ENCODE measurements at places on chromosomes 13 and 19.

DNA sequence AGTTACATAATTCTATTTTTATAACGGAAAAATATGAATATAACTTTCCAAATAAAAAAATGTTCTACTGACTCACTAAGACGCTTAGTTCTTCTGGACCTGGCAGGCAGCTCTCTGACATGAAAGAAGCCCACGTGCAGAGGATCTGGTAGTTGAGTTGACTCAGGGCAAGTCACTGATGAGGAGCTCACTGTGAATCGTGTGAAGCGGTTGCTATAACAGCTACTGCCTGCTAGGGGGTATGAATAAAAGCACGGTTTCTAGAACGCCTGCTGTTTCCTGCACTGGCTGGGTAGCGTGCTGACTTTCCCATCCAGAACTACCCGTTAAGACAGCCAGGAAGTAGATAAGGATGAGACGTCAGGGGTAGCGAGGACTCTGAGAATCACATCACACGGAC is 54.7 kb upstream of the WASF3 start:
- no peak for DNase-seq

DNA sequence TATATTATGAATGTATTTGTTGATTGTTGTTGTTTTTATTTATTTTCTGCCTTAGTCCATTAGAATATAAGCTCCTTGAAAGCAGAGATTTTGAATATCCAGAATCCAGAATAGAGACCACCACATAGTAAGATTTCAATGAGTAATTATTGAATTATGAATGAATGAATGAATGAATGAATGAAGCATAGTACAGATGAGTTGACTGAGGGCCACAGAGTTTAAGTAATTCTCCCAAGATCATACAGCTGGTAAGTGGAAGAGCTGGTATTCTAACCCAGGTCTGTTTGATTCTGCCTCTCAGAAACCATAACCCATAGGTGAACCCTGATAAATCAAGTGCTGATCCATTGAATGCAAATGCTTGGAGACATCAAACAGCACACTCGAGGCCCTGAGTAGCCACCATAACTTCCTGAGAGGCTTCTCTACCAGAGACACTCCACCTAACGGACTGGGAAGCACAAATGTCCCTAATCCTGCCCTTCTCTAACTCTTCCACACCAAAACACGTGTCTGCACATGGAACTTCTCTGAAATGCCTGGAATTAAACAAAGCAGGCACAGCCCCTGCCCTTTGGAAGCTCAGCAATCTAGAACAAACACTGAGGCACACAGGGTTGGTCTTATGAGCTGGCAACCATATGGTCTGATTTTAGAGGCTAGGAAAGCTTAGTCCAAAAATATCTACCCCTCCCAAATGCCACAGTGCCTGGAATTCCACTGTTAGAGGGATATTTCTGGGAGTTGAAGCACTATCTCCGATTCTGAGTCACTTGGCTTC is 190.1 kb downstream of the FOXO1 start:
- DNase-seq, result no peak

GRCh38 chr19:4357921-4358326 is 14.6 kb downstream of the MPND start:
- no peak for DNase-seq

DNA sequence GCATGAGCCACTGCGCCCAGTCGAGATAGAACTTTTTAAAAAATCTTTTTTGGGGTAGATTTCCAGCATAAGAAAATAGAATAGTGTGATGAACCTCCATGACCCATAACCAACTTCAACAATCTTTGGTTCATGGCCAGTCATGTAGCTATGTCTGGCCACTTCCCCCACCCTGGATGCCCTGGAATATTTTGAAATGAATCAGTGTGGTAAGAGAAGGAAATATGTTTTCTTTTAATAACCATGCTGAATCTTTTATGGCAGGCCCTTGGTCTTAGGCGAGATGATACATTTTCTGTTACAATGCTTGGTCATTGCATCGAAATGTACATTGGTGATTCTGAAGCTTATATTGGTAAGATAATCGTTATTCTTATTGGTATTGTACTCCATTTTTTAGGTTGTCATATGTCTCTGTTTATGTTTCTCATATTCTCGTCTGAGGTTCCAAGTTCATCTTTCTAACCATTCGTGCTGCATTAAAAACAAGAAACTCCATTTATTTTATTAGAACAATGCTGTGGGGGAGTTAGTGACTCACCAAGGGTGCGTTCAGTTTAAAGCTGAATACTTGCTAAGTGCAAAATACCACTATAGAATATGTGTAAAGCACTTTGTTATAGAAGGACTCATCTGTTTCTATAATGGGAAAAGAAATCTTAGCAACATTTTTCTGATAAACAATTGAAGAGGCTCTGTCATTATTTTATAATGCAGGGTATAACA is 16.4 kb upstream of the UPF3A start:
- DNase-seq, result no peak

GRCh38 chr19:47309038-47309437 is 623 bp upstream of the C5AR1 start:
- no peak for DNase-seq

DNA sequence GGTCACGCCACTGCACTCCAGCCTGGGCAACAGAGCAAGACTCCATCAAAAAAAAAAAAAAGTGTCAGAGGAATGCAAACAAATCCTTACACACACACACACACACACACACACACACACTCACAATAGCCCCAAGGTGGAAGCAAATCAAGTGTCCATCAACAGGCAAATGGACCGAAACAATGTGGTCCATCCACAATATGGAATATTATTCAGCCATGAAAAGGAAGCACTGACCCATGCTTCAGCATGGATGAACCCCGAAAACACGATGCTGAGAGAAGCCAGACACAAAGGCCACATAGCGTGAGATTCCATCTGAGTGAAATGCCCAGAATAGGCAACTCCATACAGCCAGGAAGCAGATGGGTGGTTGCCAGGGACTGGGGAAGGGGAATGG is 16.5 kb upstream of the KLF2 start:
- DNase-seq, result no peak

- no peak for DNase-seq
These were observed 67.2 kb upstream of the UBL3 start for GRCh38 chr13:29917650-29918049.

GRCh38 chr13:100364591-100364990 is 224.0 kb downstream of the GGACT start:
- DNase-seq, result no peak

- DNase-seq, result no peak
These were observed 93.0 kb downstream of the ITGBL1 start for GRCh38 chr13:101545521-101545920.

GRCh38 chr13:29888306-29888705 is 37.9 kb upstream of the UBL3 start:
- DNase-seq, result no peak

GRCh38 chr13:51278426-51279130 is 56.4 kb downstream of the FAM124A start:
- peak; percentile 12 for DNase-seq

GRCh38 chr19:42362891-42363440 is 27.1 kb downstream of the CNFN start:
- no peak for DNase-seq

DNA sequence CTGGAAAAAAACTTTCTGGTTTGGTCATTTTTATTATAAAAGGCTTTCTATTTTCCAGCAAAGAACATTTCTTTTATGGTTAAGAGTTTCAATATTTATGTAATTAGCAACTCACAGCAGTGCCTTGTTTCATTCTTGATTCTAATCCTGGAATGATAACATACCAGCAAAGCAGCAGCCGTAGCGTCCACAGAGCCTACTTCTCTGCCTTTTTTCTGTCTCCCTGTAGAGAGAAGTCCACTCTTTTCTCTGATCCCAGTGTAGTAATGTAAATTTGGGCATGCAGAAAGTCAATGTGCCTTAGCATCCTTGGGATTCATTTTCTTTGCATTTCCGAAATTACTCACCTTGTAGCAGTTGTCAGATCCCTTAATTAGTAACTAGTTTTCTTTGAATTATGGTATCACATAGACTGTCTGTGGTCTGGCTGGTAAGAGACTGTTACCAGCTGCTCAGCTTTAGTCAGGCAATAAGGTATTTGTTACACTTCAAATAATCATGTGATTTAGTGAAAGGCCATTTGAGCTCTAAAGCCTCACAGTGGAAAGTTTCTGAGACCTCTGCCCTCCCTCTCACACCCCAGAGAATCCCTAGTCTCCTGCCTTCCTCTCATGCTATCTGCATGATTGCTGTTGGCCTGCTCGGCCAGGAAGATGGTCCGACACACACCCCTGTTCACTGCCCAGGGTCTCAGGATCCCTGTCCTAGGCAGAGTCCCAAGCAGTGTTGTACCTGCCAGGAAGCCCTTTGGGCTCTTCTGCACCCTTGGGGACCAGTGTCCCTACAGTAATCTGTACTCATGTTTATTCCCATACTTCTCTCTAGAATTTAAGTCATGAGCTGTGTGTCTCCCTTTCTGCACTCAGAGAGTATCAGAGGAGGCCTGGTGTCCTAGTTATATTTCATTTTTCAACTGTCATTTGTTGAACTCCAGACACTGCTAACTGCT is 86.3 kb downstream of the LRCH1 start:
- DNase-seq, result no peak

DNA sequence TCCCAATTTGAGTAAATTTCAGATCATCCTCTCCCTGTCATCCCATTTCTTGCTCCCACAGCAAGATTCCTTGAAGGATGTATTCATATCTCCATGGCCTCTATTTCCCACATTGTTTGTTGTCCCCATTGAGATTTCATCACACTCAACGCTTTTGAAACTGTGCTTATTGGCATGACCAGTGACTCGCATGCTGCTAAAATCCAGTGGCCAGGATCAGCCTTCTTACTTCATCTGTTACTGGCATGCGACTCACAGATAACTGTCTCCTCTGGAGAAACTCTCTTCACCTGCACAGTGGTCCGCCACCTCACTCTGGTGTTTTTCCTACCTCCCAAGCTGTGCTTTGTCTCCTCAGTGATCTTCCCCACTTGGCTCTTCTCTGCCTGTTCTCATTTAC is 95.8 kb downstream of the WASF3 start:
- DNase-seq, result no peak

GRCh38 chr13:108963276-108963810 is 333.9 kb downstream of the MYO16 start:
- DNase-seq, result no peak

- DNase-seq, result no peak
These were observed 13.8 kb downstream of the PAK4 start for GRCh38 chr19:39139305-39139874.

- DNase-seq, result peak; percentile 62
These were observed 965 bp downstream of the TTC9B start for GRCh38 chr19:40217027-40217810.

GRCh38 chr19:39362682-39363657 is 20.7 kb downstream of the SAMD4B start:
- DNase-seq, result no peak

- peak; percentile 52 for DNase-seq
These were observed 2.9 kb downstream of the HTR2A start for GRCh38 chr13:46893798-46894560.

DNA sequence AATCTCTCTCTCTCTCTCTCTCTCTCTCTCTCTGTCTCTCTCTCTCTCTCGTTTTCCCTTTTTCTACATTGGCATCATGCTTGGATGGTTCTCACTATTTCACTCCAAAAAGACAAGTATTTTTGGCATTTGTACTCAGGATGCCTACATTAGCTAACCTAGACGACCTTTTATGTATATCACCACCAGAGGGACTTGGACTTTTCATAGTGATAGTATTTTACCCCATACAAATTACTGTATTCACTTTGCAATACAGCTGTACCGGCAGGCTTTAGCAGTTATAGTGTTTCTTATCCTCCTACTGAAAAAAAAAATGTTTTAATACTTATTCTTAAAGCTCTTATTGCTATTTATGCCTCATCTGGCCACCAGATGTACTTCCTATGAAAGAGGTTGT is 687.2 kb upstream of the KLHL1 start:
- DNase-seq, result no peak

- DNase-seq, result no peak
These were observed 5.4 kb downstream of the BLVRB start for GRCh38 chr19:40460185-40460584.

DNA sequence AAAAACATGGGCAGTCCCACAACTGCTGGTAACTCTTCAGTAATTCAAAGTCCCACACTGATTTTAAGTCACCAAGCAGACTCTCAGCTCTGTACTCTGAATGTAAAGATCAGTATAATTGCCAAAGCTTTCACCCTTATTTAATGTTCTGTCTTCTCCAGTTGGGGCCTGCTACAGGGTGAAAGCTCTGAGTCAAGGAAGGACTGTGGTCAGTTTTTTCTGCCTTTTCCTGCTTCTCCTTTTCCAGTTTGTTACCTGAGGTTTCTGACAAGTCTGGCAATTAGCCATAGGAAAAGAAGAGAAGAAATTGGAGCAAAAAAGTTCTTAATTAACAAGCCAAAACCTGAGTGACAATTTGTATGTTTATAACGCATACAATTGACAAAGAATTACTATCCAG is 279.3 kb downstream of the RBM26 start:
- no peak for DNase-seq

DNA sequence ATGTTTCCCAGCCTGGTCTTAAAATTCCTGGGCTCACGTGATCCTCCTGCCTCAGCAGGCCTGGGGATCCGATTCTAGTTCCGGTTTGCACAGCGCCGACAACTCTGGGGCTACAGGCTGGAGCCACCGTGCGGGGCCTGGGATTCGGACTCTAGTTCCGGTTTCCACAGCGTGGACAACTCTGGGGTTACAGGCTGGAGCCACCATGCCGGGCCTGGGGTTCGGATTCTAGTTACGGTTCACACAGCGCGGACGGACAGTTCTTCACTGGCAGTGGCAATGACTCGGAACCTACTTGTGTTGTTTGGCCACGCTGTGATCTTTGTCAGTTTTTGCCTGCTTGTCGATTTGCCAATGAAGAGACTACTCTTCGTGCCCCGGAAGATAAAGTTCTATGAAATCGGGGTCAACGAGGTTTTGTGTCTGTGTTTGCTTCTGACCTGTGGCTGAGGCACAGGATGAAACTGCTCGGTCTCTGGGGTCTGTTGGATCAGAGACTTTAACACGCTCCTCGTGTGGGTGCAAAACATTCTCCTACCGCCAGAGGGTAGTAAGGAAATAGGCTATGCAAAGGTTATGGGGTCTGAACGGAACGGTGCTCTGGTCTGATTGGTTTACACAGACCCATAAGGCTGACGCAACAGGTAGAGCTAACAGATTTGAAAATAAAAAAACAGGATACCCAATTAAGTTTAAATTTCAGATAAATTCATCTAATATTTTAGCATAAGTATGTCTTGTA is 12.1 kb upstream of the ZSCAN1 start:
- peak; percentile 4 for DNase-seq

- no peak for DNase-seq
These were observed 152.2 kb upstream of the PRR20A start for GRCh38 chr13:56988543-56988942.

DNA sequence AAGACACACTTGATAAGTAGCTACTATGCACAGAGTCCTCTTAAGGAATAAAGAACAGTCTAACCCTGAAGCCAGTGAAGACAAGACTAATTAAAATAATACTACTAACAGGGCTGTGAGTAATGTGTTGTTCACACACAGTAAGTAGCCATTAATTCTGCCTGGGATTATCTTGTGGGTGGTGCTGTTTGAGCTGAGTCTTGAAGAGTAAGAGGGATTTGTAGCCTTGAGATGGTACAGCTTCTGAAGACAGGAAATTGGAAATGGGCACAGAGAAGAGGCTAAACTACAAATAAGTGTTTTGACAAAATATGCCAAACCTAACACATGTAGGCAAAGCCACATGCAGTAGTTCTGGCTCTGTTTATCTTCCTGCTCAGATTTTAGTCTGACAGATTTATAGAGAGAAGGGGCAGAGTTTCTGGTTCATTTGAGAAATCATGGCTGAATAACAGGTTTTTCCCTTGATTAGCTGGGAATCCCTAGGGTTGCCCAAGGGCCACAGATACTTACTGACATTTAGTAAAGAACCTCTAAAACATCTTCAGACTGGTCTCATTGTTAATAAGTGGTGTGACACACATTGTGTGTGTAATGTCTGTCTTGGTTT is 38.0 kb downstream of the ITGBL1 start:
- no peak for DNase-seq

Measured in NCI-H2081 (cell line).